ENCODE measurements at places on chromosomes 12 and 14.
A peak's percentile ranks its signal among the peaks of the same experiment; 100 is the strongest.

DNA sequence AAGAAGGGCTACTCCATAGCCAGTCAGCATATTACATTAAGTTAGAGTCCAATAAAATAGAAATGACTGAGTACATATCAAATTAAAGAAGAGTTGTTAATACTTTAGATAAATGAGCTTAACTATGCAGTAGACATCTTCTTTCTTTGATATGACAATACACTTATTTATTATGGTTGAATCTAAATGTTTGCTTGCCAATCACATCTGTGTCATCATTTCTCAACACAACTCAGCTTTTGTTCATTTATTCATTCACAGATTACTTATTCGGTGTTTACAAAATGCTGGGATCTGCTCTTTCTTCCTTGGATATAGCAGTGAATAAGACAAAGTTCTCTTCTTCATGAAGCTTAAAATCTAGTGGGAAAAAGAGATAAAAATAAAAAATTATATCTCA, 614.6 kb upstream of the ATP2B1 start:
- DNase-seq = no peak

DNA sequence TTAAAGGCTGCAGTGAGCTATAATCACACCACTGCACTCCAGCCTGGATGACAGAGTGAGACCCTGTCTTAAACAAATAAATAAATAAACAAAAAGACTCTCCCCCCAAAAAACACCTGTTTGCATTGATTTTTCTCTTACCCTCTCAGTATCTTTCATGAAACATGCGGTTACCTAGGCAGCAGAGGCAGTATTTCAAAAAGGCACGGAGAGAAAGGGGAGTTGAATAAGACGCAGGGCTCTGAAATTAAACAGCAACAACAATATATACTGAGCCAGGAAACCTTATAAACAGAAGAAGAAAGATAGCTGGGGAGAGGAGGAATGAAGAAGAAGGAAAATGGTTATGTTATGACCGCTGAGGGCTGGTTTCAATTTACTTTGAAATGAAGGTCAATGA, 277.6 kb downstream of the BTG1 start:
- no peak for DNase-seq

DNA sequence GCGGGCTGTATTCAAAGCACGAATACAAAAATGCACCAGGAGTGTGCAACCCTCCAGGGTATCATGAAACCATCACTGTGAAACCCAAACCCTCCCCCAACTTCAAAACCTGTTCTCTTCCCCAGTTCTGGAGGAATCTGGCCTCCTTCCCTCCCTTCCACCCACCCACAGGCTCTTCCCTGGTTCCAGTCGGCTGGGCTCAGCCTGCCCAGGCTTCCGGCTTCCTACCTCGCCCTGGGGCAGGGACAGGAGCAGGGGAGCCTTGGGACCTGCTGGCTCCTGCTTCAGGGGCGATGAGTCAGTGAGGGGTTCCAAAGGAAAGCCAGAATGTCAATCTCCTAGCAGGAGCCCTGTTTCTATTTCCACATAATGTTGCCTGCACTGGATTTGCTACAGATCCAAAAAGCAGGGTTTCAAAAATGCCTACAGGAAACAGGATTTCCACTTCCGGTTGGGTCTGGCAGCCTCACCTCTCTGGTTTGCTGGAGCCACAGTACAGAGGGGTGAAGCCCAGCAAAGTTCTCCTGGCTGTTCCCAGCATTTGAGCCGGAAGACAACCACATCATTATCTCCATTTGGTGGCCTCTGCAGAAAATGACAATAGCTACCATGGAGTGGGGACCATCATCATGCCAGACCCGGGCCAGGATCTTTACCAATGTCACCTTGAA, 278.3 kb downstream of the DPF3 start:
- no peak for DNase-seq

DNA sequence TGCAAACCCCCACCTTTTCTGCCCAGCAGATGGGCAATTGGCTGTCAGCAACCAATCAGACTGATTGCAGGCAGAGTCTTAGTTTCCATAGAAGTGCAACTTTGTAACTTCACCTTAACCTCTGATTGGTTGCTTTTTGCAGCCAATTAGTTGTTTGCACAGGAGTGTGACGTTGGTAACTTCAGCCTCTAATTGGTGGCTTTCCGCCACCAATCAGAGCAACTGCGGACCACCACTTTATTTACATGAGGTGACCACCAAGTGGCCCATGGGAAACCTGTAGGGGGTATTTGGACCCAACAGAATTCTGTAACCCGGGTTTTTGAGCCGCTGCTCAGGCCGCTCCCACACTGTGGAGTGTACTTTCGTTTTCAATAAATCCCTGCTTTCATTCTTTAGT, 32.3 kb downstream of the CDKN1B start:
- DNase-seq = no peak

- DNase-seq = no peak
Measured at GRCh38 chr14:88470542-88471440, 84.0 kb downstream of the PTPN21 start.

DNA sequence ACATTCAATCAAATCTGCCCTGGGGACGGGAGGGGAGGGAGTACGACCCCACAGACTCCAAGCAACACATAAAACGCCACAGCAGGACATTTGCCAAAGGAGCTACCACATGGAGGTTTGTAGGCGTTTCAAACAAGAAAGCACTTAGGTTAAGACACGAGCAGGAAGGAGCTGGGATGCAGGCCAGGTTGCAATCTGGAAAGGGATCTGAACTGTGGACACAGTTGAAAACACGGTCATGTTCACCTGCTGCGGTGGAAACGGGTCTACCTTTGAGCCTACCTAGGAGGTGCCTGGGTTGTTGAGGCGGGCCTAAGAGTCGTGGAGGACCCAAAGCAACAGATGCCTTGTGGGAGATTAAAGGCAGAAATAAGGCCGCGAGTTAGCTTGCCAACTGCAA, 18.4 kb downstream of the PRKAB1 start:
- no peak for DNase-seq

DNA sequence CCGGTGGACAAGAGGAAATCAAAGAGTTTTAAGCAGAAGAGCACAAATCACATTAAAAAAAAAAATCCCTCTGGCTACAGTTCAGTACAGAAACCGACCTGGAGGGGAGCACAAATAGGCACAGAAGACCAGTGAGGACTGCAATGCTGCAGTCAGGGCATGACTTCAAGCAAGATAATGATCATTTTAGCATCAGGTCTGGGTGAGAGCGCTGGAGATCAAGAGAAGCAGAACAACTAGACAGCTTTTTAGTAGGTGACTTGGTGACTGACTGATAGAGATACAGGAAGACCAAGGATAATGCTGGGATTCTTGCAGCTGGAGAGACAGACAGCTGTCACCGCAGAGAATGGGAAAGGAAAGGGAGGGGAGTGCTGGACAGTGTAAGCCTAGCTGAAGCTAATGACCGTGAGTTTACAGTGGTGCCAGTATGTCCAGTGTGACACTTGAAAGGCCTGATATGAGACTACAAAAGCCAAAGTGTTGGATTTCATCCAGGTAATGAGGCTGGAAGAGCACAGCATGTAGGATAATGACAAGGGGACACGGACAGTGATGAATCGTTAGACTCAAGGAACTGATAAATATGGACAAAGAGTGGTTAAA, 5.6 kb downstream of the NFYB start:
- DNase-seq = no peak

GRCh38 chr12:29026419-29026818, 122.7 kb upstream of the FAR2 start:
- no peak for DNase-seq

DNA sequence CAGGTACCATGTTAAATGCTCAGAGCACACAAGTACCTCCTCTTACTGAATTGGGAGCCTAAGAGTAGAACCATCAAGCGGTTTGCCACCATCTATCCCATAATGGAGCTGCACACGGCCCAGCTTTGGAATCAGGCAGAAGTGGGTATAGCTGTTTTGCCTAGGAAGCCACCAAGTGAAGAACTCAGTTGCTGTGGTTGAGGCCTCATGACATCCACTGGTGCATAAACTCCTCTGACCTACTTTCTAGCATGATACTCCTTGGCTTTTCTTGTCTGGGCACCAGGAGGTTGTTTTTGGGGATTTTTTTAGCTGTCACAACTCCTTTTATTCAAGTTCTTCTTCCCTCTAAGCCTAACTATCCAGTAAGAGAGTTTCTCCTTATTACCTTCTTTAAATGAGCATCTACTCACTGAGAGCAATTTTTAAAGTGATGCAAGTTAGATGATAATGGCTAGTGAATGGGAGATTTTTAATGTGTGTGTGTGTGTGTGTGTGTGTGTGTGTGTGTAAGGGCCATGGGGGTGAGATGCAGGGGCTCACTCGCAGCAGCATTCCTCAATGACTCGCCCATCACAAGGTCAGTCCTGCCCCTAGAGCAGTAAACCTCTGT, 20.9 kb upstream of the KRAS start:
- no peak for DNase-seq

DNA sequence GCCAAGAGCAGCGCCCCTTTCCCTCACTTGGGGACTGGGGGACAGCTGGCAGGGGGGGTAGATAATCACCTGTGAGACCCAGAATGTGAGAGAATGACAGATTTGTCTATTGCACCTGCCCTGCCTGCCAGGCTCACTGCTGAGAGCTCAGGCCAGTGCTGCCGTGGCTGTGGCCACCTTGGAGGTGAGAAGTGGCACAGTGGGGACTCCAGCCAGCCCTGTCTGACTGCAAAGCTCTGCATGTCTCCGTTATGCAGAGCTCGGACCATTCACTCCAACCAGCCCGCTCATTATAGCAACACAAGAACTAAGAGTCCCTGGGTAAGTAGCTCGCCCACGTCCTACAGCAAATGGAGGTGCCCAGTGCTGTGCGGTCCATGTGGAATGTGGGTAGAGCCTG, 88.8 kb downstream of the DICER1 start:
- DNase-seq = no peak

- no peak for DNase-seq
Measured at GRCh38 chr12:88433997-88434703, 146.1 kb downstream of the KITLG start.

- DNase-seq = no peak
Measured at GRCh38 chr12:12803186-12803585, 10.0 kb upstream of the DDX47 start.

DNA sequence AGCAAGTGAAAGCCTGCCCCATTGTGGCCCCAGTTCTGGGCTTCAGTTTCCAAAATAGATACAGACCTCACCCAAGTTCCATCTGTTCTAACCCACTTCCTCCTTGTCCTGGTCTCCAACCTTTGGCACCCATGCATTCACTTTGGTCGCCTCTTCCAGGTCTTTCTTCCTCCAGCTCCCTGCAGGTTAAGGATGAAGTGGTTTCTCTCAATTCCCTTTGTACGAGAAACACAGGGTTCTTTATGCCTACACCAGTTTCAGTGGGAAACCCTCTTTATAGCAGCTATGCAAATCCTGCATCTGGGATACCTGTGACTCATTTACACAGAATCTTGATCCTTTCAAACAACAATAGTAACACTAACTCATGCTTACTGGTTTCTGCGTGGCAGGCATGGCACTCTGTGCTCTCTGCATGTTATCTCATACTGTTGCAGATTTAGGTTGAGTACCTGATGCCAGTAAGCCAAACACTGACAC, 110.6 kb upstream of the AMIGO2 start:
- no peak for DNase-seq

GRCh38 chr12:96258104-96258961, 64.2 kb downstream of the ELK3 start:
- peak; percentile 59 for DNase-seq

DNA sequence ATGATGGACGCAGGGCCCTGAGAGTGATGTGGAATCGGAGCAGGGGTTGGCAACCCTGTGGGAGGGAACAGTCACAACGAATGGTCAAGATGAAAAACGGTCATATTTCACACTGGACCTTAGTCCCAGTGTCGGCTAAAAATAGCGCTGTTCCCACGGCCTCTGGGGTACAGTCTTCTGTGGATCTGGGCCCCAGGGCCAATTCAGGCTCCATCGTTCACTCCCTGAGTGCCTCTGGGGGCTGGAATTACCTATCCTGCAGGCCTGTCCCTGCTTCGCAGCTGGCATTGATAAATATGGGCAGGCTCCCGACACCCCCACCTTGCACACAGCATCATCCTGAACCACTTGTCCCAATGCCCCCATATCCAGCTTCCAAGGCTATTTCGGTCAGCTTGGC, 18.6 kb downstream of the GSC start:
- DNase-seq = no peak

DNA sequence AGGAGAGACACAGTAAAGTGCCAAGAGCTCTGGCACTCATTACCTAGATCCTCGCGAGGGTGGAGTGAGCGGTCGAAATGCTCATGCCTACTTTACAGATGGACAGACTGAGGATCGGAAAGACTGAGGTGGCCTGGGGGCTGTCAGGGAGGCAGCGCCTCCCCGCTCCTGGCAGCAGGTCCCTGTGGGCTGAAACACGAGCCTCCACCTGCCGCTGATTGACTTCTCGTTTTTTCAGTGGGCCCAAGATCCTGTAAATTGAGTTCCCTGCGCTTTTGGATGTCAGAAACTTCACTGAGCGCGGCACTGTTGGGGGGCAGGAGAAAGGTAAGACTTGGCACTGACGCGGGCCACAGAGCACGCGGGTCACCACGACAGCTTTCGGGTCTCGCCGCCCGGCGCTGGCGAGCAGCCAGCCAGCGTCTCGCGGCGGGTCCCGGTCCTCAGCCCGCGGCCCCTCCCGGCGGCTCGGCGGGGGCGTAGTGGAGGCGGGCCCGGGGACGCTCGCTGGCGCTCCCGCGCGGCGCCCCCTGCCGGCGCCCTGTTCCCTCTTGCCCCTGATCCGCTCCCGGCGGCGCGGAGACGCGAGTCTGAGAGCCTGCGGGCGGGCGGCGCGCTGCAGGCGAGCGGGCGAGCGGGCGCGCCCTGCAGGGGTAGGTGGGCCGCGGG, 552 bp upstream of the SCN8A start:
- peak; percentile 37 for DNase-seq

- DNase-seq = no peak
Measured at GRCh38 chr12:91215940-91216454, 33.4 kb upstream of the DCN start.

DNA sequence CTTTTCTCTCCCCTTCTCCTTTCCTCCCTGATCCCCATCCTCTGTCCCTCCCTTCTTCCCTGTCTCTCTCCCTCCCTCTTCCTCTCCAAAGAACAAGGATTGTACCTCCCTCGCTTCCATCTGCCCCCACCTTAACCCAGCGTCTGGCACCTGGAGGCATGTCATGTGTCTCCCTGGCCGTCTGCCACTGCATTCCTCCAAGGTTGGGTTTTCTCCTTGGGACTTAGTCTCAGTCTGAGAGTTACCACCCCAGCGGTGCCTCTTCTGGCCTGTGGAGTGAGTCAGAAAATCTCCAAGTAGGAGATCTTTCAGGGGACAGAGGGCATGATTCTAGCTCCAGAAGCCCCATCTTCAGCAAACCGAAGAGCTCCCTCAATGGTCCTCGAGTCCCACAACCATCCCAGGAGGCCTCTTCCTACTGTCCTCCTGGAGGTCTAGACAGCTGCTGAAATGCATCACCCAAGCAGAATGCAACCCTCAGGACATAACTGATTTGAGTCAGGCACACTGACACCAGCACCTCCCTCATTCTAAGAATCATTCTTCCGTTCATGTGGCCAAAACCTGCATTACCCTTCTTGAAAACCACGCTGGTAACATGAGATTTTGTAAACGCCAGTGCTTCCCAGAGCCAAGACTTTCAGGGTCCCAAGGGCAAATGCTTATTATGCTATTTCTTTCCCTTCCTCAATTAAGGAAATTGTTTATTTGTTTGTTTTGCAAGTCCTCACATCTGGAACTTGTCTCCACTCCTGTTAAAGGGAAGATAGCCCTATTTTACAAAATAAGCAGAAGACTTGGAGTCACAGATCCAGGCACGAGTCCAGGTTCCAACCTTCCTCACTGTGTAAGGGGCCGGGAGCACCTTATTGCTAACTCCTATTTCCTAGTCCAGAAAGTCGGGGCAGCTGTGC, 463.2 kb downstream of the BCL11B start:
- no peak for DNase-seq
